ENCODE measurements at places on chromosomes 12 and 14. TPM values are rescaled to one million over a fixed set of nuclear protein-coding genes. Genes with fewer than 3 reads are reported as not detected.

Gene HELB
- 17.1 TPM for total RNA-seq

Gene EEA1
- 30.5 TPM for total RNA-seq

Gene LMNTD1
- not detected for total RNA-seq

Gene BCL2L14
- 1.2 TPM for total RNA-seq

Gene TSPAN11
- total RNA-seq = not detected

Gene CMKLR1
- total RNA-seq = not detected

Gene CHGA
- not detected for total RNA-seq

Gene PLEKHG7
- not detected for total RNA-seq

Gene GDF3
- total RNA-seq = not detected

Gene EPYC
- not detected for total RNA-seq

Gene KRT72
- not detected for total RNA-seq

Gene SDR9C7
- not detected for total RNA-seq

DNA sequence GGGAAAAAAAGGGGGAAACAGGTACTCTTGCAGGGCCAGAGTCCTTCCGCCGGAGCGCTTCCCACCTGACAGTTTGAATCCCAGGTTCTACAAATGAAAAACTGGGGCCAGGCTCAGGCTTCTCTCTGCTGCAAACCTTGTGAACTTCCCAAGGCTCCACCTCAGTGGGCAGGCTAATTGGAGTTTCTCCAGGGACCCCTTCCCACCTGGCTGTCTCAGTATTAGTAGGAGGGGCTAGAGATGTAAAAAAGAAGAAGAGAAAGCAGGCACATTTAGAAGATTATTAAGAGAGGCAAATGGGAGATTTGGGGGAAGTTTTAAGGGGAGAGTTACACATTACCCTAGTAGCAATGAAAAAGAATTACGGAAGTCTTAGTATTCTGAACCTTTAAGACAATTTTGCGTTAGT lies 20.0 kb upstream of the CLEC2D start:
- no peaks in the 10 kb centered on the region for H3K27me3 ChIP-seq
- DNase-seq = no peak
- peak overlapping the region; percentile 96 for H3K27ac ChIP-seq
- peaks cover 68% of the 10 kb centered on the region for H3K36me3 ChIP-seq
- H3K4me3 ChIP-seq = peak overlapping the region; percentile 94
- peaks cover 49% of the 10 kb centered on the region for H3K4me1 ChIP-seq

GRCh38 chr14:69673578-69674305 lies 62.3 kb downstream of the SUSD6 start:
- DNase-seq = no peak
- peak overlapping the region; percentile 55 for H3K4me3 ChIP-seq
- peak overlapping the region; percentile 97 for H3K27ac ChIP-seq
- peaks cover 37% of the 10 kb centered on the region for H3K36me3 ChIP-seq

DNA sequence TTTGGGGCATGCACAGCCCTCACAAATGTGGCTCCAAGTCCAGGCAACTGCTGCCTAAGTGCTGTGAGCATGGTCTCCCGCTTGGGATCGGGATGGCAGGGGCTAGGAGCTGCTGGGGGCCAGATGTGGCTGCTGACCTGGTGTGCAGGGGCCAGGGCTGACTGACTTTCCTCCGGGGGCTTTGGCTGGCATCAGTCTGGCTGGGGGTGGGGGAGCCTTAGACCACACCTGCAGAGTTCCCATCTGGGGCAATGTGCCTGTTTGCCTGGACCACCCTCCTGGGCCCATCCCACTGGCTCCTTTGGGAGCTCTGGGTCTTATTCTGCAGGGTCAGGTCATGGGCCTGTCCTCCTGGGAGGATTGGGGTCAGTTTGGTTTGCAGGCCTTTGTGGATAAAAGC lies 90.5 kb downstream of the TSPAN9 start:
- no peaks in the 10 kb centered on the region for H3K36me3 ChIP-seq
- H3K27me3 ChIP-seq = peaks cover 2% of the 10 kb centered on the region
- no peak for DNase-seq
- no peak overlapping the region for H3K27ac ChIP-seq
- H3K4me1 ChIP-seq = peaks cover 18% of the 10 kb centered on the region
- H3K4me3 ChIP-seq = no peak overlapping the region

GRCh38 chr14:71885301-71885700 lies 46.9 kb upstream of the RGS6 start:
- no peak overlapping the region for H3K4me3 ChIP-seq
- peaks cover 2% of the 10 kb centered on the region for H3K27me3 ChIP-seq
- H3K27ac ChIP-seq = no peak overlapping the region
- H3K4me1 ChIP-seq = peaks cover 2% of the 10 kb centered on the region
- H3K36me3 ChIP-seq = no peaks in the 10 kb centered on the region
- DNase-seq = no peak

DNA sequence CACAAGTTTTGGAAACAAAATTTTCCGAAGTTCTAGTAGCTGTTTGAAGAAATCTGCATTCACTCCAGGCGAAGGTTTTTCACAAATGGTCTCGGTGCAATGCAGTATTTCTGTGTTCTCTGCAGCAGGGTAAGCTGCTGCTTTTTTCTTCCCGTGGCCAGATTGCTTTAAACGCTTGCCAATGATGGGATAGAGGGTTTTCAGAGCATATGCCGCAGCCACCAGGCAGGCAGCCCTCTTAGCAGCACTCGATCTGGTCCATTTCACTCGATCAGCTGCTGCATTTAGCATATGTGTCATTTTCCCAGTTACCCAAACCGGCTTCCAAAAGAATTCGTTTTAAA lies 315 bp downstream of the ABCD2 start:
- H3K27ac ChIP-seq = no peak overlapping the region
- peak; percentile 32 for DNase-seq
- H3K4me3 ChIP-seq = no peak overlapping the region
- no peaks in the 10 kb centered on the region for H3K27me3 ChIP-seq

GRCh38 chr12:131355361-131356245 lies 355.3 kb upstream of the SFSWAP start:
- no peaks in the 10 kb centered on the region for H3K36me3 ChIP-seq
- H3K4me1 ChIP-seq = no peaks in the 10 kb centered on the region
- no peak overlapping the region for H3K4me3 ChIP-seq
- no peak for DNase-seq
- no peak overlapping the region for H3K27ac ChIP-seq

- no peaks in the 10 kb centered on the region for H3K27me3 ChIP-seq
- H3K4me3 ChIP-seq = no peak overlapping the region
- no peak for DNase-seq
- no peak overlapping the region for H3K27ac ChIP-seq
- peaks cover 10% of the 10 kb centered on the region for H3K4me1 ChIP-seq
These were observed 125.8 kb downstream of the KTN1 start for GRCh38 chr14:55705651-55706364.

- peaks cover under 1% of the 10 kb centered on the region for H3K27me3 ChIP-seq
- H3K27ac ChIP-seq = no peak overlapping the region
- DNase-seq = no peak
- no peaks in the 10 kb centered on the region for H3K4me1 ChIP-seq
These were observed 150.3 kb downstream of the SMOC1 start for GRCh38 chr14:70029296-70030132.

GRCh38 chr14:87282266-87282665 lies 710.7 kb downstream of the GALC start:
- DNase-seq = no peak
- H3K4me3 ChIP-seq = no peak overlapping the region
- no peaks in the 10 kb centered on the region for H3K4me1 ChIP-seq
- no peaks in the 10 kb centered on the region for H3K36me3 ChIP-seq
- no peak overlapping the region for H3K27ac ChIP-seq

DNA sequence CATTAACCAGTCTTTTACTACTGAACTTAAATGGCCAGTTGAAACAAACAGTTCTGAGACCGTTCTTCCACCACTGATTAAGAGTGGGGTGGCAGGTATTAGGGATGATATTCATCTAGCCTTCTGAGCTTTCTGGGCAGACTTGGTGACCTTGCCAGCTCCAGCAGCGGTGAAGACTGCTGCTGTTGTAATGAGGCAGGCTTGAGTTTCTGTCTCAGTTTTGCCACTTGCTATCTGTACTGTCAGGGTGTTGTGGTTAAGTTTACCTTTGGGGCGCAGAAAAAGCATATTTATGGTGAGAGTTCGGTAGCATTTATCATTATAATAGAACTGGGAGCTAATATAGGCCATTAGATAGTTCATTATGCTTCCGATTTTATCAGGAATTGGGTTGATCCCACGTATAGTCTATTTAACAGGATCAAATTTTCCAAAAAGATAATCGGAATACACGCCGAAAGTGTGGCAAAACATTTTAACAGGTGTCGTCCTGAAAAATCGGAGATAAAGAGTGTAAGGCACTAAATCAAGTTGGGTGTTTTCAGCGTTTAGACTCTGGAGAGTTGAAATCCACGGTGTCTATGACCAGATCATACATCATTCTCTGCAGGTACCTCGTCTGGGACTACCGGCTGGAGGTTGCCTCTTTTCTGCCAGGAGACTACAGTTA lies 688 bp upstream of the NECAP1 start:
- H3K36me3 ChIP-seq = peaks cover 16% of the 10 kb centered on the region
- peak overlapping the region; percentile 99 for H3K27ac ChIP-seq
- peak; percentile 25 for DNase-seq
- H3K27me3 ChIP-seq = no peaks in the 10 kb centered on the region
- H3K4me3 ChIP-seq = peak overlapping the region; percentile 98

GRCh38 chr12:4562034-4562657 lies at the start of gene DYRK4:
Gene DYRK4, plus strand, starts transcription at chr12:4562208. Its CDS starts 38 bp downstream, at chr12:4562246.
- peaks cover 14% of the 10 kb centered on the region for H3K4me1 ChIP-seq
- no peak within 1 kb of the TSS for H3K27ac ChIP-seq
- no peaks in the 10 kb centered on the region for H3K27me3 ChIP-seq
- peak within 1 kb of the TSS; percentile 43 for H3K4me3 ChIP-seq
- H3K36me3 ChIP-seq = peaks cover 13% of the 10 kb centered on the region
- DNase-seq = no peak

- H3K27me3 ChIP-seq = peaks cover 5% of the 10 kb centered on the region
- H3K4me1 ChIP-seq = peaks cover 5% of the 10 kb centered on the region
- no peak overlapping the region for H3K4me3 ChIP-seq
- no peaks in the 10 kb centered on the region for H3K36me3 ChIP-seq
- no peak overlapping the region for H3K27ac ChIP-seq
These were observed 885.3 kb upstream of the TMEM132C start for GRCh38 chr12:127381681-127382080.

DNA sequence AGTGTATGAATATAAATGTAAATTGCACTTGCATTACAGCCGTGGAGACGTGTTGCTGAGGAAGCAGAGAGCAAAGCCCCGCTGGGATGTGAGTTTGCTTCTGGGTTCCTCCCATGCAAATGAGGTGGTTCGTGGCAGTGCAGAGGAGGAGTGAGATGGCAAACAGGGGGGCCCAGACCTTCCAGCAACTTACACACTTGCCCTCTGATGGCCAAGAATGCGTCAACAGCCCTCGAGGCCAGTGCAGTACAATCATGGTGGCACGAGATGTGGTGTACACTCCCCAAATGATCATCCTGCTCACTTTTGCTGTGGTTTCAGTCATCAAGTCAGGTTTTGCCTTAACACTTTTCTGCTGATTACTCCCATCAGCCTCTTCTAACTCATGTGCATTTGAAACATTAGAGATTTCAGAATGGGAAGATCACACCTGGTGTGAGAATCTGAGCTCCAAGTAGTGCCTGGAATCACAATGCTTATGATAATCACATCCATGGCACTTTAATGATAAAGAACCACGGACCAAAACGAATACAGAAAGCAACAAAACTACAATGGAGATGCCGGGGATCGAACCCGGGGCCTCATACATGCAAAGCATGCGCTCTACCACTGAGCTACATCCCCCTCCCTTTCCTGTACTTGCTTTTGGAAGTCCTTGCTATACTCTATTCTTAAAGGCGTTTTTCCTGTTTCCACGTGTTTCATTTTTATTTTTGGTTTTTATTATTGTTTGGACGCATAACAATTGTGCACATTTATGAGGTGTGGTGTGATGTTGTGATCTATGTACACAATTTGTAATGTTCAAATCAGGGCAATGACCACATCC lies 7.0 kb upstream of the UBC start:
- peak overlapping the region; percentile 98 for H3K27ac ChIP-seq
- H3K4me1 ChIP-seq = peaks cover 51% of the 10 kb centered on the region
- no peaks in the 10 kb centered on the region for H3K27me3 ChIP-seq
- H3K36me3 ChIP-seq = no peaks in the 10 kb centered on the region
- H3K4me3 ChIP-seq = peak overlapping the region; percentile 80
- peak; percentile 75 for DNase-seq

DNA sequence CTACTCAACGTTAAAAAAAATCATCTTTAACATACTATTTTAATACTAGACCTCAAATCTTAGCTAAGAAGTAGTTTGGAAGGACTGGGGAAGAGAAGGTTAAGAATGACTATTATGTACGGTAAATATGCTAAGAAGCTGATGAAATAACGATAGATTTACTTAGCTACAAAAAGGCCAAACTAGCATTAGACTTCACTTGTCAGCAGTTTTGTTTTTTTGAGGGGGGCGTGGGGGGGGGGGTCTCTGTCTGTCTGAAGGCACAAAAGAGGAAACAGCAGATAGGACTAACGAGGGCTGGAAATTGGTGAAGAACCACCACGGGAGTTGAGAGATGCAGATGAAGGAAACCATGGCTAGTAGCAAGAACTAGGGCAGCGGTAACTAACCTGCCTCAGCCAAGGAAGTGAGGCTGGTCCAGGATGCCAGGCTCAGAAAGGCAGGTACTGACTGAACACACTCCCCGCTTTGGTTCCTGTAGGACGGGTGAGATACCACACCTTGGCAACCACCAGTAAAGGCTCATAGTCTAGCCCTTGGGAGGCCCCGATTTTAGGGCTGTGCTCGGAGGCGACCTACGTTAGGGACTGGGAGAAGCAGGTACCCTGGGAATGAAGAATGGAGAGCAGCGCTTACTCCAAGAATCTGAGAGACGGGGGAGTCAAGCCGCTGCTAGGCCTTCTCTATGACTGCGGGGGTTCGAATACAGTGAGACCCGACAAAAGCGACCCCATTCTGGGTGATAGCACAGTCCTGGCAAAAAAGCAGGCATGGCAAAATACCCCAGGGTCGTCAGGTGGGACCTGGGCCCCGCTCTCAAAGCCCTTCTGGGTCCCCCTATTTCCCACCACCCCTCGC lies 675 bp downstream of the NEDD8 start:
- H3K27me3 ChIP-seq = no peaks in the 10 kb centered on the region
- DNase-seq = no peak
- H3K36me3 ChIP-seq = peaks cover 52% of the 10 kb centered on the region
- peaks cover 45% of the 10 kb centered on the region for H3K4me1 ChIP-seq

DNA sequence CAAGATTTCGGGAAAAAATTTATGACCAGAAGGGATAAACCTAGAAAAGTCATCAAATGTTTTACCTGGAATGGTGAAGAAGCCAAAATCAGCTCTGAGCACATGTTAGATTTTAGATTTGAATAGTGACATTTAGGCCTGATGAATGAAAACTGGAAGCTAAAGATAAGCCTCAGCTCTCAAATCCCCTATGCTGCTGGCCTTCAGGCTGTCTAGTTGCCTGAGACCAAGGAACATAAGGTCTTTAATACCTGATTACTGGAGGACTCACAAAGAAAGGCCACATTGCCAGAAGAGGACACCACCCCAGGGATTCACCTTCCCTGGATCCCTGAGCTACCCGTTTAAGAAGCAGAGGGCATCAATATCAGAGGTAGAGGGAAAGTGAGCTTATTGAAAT lies 56.6 kb downstream of the BCL2L14 start:
- peaks cover 15% of the 10 kb centered on the region for H3K27me3 ChIP-seq
- DNase-seq = no peak
- no peak overlapping the region for H3K27ac ChIP-seq
- H3K36me3 ChIP-seq = no peaks in the 10 kb centered on the region

- peak within 1 kb of the TSS; percentile 98 for H3K27ac ChIP-seq
- H3K4me3 ChIP-seq = peak within 1 kb of the TSS; percentile 95
- DNase-seq = peak; percentile 93
- peaks cover 13% of the 10 kb centered on the region for H3K36me3 ChIP-seq
- no peaks in the 10 kb centered on the region for H3K27me3 ChIP-seq
These were observed at the start of gene MYL6B for GRCh38 chr12:56152132-56152755. Gene MYL6B, plus strand, starts transcription at chr12:56152587. Its CDS starts 1,332 bp downstream, at chr12:56153919.

- no peak for DNase-seq
- no peaks in the 10 kb centered on the region for H3K36me3 ChIP-seq
- peaks cover 12% of the 10 kb centered on the region for H3K4me1 ChIP-seq
- H3K4me3 ChIP-seq = no peak overlapping the region
- no peak overlapping the region for H3K27ac ChIP-seq
These were observed 10.6 kb upstream of the MAP4K5 start for GRCh38 chr14:50542941-50543418.
